ENCODE measurements at places on chromosomes 3 and 15. TPM values are rescaled to one million over a fixed set of nuclear protein-coding genes. Genes with fewer than 3 reads are reported as not detected.

The SPATA12 gene
- 0.70 TPM for polyA plus RNA-seq

The MYO5C gene
- polyA plus RNA-seq: 7.9 TPM

The PRC1 gene
- 148 TPM for polyA plus RNA-seq

The TTLL13 gene
- not detected for polyA plus RNA-seq

The CCDC39 gene
- polyA plus RNA-seq: 2.6 TPM

The SMAD6 gene
- 1.6 TPM for polyA plus RNA-seq

The AADACL2 gene
- polyA plus RNA-seq: not detected

The LSMEM2 gene
- 1.5 TPM for polyA plus RNA-seq

The TLR9 gene
- polyA plus RNA-seq: not detected

The ATP13A5 gene
- polyA plus RNA-seq: not detected

The AMT gene
- 34.1 TPM for polyA plus RNA-seq

The METTL6 gene
- 15.1 TPM for polyA plus RNA-seq

The KNG1 gene
- 0.09 TPM for polyA plus RNA-seq

The GOLGA6B gene
- not detected for polyA plus RNA-seq

The CCR3 gene
- not detected for polyA plus RNA-seq

The SERINC4 gene
- polyA plus RNA-seq: not detected

The GXYLT2 gene
- 2.0 TPM for polyA plus RNA-seq

The LMOD3 gene
- polyA plus RNA-seq: not detected
